Gastroesophageal sphincter (tissue), 4 donors: ENCODE measurements at places on chromosomes 7 and 10. TPM values are rescaled to one million over a fixed set of nuclear protein-coding genes. Genes with fewer than 3 reads are reported as not detected.

GRCh38 chr7:82384051-82384464 is 59.5 kb downstream of the CACNA2D1 start:
- no peak for ATAC-seq

GRCh38 chr7:83588602-83589240 is 60.2 kb downstream of the SEMA3E start:
- no peak for ATAC-seq

DNA sequence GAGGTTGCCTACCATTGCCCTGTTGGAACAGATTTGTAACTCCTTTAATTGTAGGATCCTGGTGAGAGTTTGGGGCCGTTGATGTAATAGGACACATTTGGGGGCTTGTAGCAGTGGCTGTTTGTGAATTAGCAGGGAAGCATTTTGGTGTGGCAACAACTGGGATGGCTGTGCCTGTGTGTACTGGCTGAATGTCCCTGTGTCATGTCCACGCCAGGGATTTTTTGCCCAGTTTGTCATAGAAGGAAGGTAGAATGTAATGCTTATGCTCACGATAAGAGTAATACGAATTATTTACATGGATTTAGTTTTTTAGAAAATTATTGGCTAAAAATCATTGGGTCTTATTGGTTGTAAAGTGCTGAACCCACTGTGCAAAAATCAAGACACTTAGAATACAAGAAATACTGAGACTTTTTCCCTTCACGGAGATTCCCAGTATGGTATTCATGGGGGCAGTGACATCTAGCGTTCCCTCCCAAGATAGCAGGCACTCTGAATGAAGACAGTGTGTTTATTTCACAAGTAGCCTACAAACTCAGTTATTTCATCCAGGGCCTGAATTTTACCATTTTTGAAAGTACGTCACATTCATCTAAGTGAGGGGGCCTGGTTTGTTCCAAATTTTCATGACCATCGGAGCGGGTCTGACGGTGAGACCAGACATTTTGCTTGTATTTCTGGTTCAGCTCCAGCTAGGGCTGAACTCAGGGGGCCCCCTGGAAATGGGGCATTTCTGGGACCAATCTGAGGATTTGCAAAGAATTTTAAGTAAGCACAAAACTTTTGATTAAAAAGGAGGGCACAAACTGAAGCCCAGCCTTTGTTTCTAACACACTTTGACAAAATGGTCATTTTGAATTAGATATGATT is 74.7 kb downstream of the CACNB2 start:
- ATAC-seq = peak; percentile 61

DNA sequence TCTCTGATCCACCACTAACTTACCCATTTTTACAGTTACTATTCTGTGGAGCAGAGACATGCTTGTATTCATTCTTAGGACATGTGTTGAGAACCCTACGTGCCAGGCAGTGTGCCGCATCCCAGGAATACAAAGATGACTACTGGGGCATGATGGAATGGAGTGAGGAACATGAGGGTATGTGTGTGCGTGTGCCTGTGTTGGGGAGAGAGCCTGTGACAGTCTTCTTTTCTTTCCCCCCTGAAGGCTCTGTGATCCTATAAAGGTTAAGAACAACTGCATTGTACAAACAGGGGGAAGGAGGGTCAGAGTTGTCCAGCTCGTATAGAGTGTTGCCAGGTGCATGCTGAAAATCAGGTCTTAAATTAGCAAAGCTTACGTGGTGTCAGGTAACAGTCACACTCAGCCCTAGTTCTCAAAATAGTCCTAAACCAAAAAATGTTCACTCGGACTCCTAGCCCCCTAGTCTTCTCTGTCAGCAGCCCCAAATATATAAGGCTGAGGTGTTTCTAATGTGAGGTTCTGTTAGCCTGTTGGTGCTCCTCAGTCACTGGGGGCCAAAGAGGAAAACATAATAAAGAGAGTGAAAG is 161.9 kb downstream of the CELF2 start:
- ATAC-seq = no peak

GRCh38 chr7:120553491-120553890 is 280.5 kb downstream of the KCND2 start:
- ATAC-seq = no peak

PDK4 gene
- total RNA-seq = 842 TPM

PNLIP gene
- not detected for total RNA-seq

ING3 gene
- 16.4 TPM for total RNA-seq

FAM237B gene
- not detected for total RNA-seq

DNA sequence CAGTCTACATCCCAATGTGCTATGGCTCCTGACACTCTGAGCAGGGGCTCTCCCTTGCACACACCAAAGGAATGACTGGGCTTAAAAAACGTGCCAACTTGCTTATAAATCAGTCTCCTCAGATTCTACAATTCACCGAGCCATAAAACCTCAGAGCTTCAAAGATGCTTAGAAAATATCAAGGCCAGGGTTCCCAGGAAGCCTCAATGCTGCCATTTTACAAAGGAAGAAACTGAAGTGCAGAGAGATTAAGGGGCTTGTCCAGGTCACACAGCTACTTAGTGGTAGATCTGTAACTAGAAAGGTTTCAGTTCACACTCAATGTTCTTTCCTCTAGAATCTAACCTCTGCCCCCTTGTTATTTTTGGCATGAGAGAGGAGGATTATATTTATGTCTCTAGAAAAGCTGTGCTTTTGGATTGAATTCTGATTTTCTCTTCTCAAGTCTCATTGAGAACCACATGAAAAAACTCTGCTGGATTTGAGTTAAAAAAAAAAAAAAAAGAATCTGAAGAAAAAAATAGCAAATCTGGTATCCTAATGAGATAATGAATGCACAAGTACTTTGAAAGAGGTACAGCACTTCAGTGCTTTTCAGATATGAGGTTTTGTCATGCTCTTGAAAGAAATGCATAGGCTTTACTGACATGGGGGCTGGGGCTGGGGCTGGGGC is 22.3 kb upstream of the TSPAN33 start:
- no peak for ATAC-seq

ZNF775 gene
- total RNA-seq = 12.5 TPM

PCLO gene
- 2.3 TPM for total RNA-seq

ZNF853 gene
- 19.7 TPM for total RNA-seq
